ENCODE measurements at places on chromosomes 12 and 14.

DNA sequence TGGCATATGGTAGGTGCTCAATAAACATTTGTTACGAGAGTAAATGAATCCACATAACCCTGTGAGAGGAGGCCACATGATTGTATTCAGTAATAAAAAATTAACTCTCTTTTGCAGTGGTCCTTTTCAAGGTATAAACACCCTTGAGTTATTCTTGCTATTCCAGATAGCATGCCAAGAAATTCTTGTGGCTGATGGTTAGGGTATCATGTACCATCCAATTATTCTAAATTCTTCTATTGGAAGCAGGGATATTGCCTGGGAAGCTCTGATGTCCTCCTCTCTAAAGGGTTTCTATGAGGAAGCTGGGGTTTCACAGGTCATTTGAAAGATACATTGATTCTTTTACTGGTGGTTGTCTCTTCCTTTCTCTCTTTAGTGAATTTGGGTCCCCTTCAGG, 10.1 kb downstream of the AKAP6 start:
- no peak for DNase-seq

DNA sequence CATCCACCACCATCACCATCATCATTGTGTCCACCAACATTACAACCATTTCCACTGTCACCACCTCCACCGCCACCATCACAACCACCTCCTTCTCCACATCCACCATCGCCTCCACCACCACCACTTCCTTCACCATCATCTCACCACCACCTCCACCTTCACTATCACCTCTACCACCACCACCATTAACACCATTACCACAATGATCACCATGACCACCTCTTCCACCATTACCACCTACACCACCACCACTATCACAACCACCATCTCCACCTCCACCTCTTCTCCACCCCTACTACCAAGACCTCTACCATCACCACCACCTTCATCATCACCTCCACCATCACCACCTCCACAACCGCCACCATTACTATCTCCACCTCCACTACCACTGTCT, 16.4 kb downstream of the ISCU start:
- DNase-seq, result no peak

DNA sequence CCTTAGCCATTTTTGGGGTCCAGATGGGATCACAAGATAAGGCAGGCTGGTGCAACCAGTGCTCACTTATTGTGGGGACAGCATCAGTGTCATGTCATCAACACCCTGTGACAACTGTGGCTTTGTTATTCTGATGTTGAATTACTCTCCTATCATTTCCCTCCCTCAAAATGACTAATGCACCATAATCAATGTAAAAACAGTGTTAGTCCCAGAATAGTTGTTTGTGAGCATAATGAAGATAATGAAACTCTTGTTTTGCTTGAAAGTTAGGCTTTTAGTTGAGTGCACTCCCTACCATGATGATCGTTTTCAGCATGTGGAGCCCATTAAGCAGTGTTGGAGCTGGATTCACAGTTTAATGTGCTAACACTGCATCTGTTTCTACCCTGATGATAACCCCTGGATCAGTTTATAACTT, 151.4 kb downstream of the TMTC2 start:
- no peak for DNase-seq

DNA sequence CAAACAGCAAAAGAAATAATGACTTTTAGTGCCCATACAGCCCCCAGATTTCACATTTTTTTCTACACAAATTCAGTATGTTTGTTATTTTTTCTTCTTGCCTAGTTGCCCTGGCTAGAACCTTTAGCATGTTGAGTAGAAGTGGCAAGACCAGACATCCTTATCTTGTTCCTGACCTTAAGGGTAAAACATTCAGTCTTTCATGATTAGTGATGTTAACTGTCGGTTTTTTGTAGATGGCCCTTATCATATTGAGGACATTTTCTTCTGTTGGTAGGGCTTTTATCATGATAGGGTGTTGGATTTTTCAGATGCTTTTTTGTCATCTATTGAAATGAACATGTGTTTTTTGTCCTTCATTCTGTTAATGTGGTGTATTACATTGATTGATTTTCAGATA, 17.1 kb downstream of the IRAK3 start:
- DNase-seq, result no peak

DNA sequence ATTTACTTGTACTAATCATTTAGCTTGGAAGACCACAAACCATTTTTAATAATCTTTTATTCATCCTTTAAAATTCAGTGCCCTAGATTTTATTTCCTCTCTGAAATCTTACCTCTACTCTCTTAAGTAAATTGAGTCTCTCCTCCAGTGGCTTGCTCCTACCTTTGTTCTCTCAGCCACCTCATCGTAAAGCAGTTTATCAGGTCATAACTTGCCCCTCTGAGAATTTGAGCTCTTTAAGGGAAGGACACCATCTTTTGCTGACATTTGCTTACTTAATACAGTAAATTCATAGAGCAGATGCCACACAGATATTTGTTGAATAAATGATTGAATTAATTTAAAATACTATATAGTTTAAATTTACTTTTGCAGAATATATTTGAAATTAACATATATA, 794.3 kb downstream of the C12orf50 start:
- no peak for DNase-seq

GRCh38 chr14:88492272-88493089, 62.3 kb downstream of the PTPN21 start:
- peak; percentile 43 for DNase-seq

GRCh38 chr14:98984719-98985041, 287.3 kb downstream of the BCL11B start:
- DNase-seq, result peak; percentile 70

DNA sequence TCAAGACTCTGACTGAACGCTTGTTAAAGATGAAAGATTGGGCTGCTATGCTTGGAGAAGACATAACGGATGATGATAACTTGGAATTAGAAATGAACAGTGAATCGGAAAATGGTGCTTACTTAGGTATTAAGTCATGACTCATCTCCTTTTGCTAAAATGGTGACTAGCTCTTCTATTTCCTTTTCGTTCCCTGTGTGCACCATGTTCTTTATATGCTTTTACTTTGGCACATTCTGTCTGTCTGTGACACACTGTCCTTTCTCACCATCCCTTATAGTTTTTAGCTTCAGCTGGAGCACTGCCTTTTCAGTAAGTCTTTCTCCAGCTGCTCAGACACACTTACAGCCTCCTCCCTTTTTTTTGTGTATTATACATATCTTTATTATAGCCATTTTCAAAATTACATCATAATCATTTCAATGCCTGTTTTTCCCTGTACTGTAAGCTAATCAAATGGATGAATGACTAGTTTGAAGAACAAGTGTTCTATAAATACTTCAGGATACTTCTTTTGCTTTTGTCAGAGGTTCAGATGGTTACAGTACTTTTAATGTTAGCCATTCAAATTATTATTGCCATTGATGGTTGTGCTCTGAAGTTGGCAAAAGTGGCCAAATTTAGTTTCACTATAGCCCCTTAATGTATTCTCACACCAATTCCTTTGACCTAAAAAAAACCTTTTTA, 68.6 kb downstream of the MIA2 start:
- DNase-seq, result no peak

GRCh38 chr12:112944024-112944690, 5.9 kb downstream of the OAS3 start:
- DNase-seq, result no peak

DNA sequence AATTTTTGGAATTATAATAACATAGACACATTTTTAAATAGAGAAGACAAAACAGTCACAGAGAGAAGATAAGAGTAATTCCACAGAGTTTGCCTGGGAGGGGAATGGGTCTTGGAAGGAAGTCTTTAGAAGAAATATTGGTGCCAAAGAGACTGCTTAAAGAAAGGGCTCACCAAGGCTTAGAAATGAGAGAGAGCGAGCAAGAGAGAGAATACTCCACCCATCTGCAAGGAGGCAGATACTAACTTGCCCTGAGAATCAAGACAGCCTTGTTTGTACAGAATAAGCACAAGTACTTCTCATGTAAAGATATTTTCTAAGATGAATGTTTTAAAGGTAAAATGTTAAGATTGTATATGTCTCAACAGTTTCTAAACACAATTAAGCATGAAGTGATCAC, 165.5 kb downstream of the SLC38A4 start:
- DNase-seq, result no peak

DNA sequence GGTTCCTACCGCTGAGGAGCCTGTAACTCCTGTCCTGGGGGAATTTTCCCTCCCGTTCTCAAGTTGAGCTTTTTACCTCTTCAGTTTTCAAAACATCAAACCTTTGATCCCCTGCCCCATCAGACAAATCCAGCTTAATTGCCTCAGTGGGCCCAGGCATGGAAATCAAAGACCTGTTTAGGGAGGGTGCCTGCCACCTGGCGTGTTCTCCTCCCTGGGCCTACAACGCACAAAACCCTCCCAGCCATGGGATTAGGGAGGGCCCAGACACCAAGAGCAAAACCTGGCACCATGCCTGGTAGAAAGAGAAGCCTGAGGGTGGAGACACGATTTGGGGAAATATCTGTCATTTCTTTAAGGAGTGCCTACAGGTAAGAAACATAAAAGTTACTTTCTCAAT, 672.9 kb downstream of the BCL11B start:
- no peak for DNase-seq

DNA sequence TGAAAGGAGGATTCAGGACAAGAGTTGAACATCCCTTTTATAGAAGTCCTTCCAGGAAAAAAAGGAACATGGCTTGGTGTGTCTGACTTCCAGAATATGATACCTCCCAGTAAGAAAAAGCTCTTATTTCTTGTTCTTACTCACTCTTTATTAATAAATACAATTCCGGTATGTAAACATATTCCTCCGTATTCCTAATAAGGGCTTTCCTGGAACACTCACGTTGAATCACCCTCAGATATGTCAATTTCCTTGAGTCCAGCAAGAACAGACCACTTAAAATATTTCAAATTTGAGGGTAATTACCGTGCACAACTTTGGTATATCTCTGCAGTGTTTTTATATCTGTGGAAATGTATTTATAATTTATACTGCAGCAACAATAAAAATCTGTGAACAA, 385.6 kb downstream of the SYT1 start:
- DNase-seq, result no peak

GRCh38 chr14:105316968-105317510, 2.5 kb downstream of the PACS2 start:
- DNase-seq, result no peak

- no peak for DNase-seq
Observed at GRCh38 chr12:130633771-130634170, 82.3 kb downstream of the RIMBP2 start.

GRCh38 chr12:7499636-7500035, 3.9 kb downstream of the CD163 start:
- no peak for DNase-seq

DNA sequence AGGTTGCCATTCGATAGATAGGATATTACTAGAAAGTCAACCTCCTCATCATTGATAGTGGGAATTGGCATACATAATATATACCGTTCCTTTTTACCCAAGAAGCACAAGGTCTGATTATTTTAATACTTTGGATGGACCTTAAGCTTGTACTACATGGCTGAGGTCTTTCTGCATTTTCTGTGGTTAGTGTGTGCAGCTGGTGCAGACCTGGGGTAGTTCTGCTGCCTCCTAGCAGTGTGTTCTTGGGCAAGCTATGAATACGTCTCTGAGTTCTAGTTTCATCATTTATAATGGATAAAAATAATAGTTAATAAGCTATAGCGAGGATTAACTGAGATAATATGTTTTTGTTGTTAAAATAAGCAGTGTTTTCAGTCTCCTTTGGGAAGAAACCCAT, 2.2 kb downstream of the ZDHHC17 start:
- DNase-seq, result no peak

DNA sequence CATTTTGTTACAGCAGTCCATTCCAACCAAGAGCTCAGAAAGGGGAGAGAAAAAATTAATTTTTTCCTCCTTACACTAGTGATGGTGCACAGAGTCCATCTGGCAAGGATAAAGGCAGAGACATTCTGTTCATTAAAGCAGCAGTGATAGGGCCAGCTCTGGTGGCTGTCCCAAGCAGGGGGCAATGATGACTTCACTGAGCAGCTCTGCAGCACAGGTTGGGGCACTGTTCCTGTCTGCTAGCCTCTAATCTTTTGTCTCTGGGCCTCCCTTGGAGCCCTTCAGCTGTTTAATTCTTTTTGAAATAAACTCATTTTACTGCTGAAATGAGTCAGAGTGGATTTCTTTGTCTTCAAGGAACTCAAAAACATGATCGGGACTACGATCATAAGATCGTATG, 200.9 kb upstream of the PLXNC1 start:
- DNase-seq, result no peak

GRCh38 chr12:12786706-12787601, 1.5 kb downstream of the APOLD1 start:
- DNase-seq, result peak; percentile 79

GRCh38 chr12:92912052-92912451, 17.0 kb downstream of the EEA1 start:
- DNase-seq, result no peak

DNA sequence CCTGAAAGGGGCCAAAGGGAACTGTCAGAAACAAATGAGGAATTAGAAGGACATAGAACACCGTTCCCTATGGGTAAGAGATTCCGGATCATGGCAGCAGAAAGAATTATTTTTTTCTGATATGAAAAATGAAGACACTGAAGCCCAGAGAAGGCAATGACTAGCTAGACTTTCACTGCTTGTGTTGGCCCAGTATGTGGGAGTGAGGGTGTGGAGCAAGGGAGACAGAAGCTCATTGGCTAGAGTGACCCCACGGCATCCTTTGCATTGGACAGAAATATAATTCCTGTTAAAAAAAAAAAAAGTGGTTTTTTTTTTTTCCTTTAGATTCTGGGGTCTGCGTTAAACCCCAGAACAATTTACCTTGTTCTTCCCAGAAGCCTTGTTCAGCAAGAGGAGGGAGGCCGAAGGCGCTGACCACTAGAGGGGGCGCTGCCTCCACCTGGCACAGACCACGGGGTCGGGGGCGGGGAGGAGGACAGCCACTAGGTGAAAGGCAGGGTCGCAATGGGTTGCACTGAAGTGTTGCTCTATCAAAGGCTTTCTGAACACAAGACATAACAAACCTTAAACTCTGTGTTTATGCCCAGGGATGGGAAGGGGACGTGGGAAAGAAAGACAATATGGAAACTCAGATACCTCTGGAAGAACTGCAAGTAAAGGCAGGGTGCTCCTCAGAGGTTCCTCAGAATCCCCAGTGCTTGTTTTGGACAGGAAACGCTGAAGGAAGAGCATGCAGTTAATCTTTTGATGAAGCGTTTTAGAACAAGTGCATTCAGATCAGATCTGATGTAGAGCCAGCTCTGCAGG, 156.8 kb downstream of the KCNA5 start:
- no peak for DNase-seq

- DNase-seq, result no peak
Observed at GRCh38 chr12:118690506-118690905, 290.8 kb upstream of the SRRM4 start.

DNA sequence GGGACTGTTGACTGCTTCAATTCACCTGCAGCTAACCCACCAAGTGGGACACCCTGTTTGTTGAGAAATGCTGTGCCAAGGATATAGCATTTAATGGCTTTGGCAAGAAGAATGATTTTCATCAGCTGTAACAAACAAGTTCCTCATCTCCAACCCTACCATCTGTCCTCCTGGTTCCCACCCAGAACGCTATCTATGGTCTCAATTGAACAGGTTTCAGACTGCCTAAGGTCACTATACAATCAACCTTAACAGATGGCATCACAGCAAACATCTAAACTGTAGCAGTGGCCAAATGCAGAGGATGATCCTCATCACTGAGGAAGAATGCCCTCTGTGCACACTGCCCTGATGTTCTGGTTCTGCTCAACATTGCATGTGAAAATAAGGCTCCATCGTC, 546.2 kb upstream of the FOXG1 start:
- no peak for DNase-seq

Data from activated naive CD4-positive, alpha-beta T cell treated with Interleukin-2 at 50 U/mL for 16 hours (primary cell).